Panc1 (cell line): ENCODE measurements at places on chromosomes 16 and 17. TPM values are rescaled to one million over a fixed set of nuclear protein-coding genes. Genes with fewer than 3 reads are reported as not detected.
A peak's percentile ranks its signal among the peaks of the same experiment; 100 is the strongest.

DNA sequence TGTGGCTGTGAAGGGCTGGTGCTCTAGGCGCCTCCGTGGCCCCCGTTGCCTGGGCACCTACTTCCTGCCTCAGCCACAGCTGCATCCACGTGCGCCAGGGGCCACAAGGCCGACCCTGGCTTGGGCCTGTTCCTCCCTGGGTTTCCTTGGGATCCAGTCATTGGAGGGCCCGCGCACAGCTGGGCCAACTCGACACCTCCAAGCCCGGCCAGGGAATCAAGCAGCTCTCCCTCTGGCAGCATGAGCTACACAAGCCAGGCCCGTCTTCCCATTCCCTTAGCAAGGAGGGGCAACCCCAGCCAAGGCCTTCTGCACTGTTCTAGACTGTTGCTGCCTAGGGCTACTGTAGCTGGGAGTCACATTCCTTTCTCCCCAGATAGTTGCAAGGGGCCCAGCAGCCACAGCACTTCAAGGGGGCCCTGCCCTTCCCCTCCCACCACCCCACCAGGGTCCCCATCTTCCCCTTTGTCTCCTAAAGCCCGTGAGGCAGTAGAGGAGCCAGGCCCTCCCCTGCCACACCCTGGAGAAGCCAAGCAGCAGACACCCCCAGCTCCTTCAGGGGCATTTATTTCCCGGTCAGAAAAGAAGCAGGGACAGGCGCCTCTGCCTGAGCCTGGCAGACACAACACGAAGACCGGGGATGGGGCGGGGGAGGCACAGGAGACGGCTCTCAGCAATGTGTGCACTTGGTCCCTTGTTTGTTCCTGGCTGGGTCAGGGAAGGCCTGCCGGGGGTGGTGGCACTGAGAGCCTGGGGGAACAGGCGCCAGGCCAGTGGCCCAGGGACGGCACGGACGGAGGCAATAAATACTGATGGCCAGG lies 3.8 kb downstream of the ARHGDIA start:
- no peaks in the 10 kb centered on the region for H3K27me3 ChIP-seq
- H3K4me1 ChIP-seq, result peaks cover 62% of the 10 kb centered on the region
- H3K4me3 ChIP-seq, result no peak overlapping the region
- peaks cover 9% of the 10 kb centered on the region; the same call in 1 of the 2 replicates for H3K36me3 ChIP-seq
- no peak for DNase-seq
- peak overlapping the region; percentile 90 for H3K27ac ChIP-seq

GRCh38 chr17:67322042-67322787 lies 44.2 kb downstream of the PSMD12 start:
- DNase-seq, result no peak
- no peaks in the 10 kb centered on the region for H3K27me3 ChIP-seq
- no peak overlapping the region for H3K4me3 ChIP-seq
- no peaks in the 10 kb centered on the region for H3K36me3 ChIP-seq

Gene OR1A1
- total RNA-seq, result not detected

- no peaks in the 10 kb centered on the region for H3K4me1 ChIP-seq
- H3K27me3 ChIP-seq, result no peaks in the 10 kb centered on the region
- no peak for DNase-seq
- H3K36me3 ChIP-seq, result no peaks in the 10 kb centered on the region; the same call in 1 of the 2 replicates
Measured at GRCh38 chr16:22317001-22317530, 19.9 kb downstream of the POLR3E start.

DNA sequence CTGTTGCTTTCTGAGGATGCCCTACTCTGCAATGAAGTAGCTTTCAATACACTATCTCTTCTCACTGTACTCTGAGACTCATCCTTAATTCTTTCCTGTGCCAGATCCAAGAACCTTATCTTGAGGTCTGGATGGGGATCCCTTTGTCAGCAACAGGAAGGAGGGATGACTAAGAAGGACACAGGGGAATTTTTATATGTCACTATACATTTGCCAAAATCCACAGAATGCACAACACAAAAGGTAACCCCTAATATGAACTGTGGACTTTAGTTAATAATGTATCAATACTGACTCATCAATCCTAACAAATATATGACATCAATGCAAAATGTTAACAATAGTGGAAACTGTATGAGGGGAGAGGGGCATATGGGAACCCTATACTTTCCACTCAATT lies 4.7 kb upstream of the RBBP6 start:
- no peak overlapping the region for H3K27ac ChIP-seq
- no peaks in the 10 kb centered on the region for H3K36me3 ChIP-seq
- no peak for DNase-seq

Gene CCDC154
- 2.0 TPM for total RNA-seq

GRCh38 chr16:24360936-24361335 lies 104.8 kb downstream of the CACNG3 start:
- peaks cover 20% of the 10 kb centered on the region for H3K27me3 ChIP-seq
- H3K4me1 ChIP-seq, result no peaks in the 10 kb centered on the region
- no peak overlapping the region for H3K4me3 ChIP-seq
- H3K27ac ChIP-seq, result no peak overlapping the region
- H3K36me3 ChIP-seq, result no peaks in the 10 kb centered on the region

DNA sequence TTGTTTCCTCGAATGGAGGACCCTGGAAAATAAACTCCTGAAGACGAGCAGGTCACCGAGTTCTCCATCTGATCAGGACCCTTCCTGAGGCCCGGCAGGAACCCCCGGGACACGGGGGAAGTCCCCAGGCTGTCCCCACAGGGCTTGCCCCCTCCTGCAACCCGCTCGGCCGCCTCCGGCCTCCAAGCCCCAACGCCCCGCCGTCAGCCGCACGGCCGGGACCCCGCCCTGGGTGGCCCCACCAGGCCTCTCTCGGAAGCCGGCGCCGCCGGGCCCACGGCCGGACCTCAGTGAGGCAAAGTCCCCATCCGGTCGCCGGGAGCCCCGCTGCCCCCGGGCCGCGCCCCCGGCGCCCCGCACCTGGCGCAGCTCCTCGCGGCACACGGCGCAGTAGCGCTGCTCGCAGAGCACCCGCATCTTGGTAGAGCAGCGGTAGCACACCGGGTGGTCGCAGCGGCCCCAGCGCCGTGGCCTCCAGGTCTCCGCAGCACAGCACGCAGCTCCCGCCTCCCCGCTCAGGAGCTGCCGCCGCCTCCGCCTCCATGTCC lies 383 bp downstream of the ZNF598 start:
- peak overlapping the region; percentile 94 for H3K4me3 ChIP-seq
- H3K4me1 ChIP-seq, result peaks cover 43% of the 10 kb centered on the region
- DNase-seq, result no peak
- no peaks in the 10 kb centered on the region for H3K27me3 ChIP-seq
- peak overlapping the region; percentile 91 for H3K27ac ChIP-seq
- H3K36me3 ChIP-seq, result no peaks in the 10 kb centered on the region; the same call in 1 of the 2 replicates

GRCh38 chr17:40554646-40555295 lies 10.5 kb downstream of the CCR7 start:
- H3K27me3 ChIP-seq, result 0 out of 2 replicates have a peak, but pooled peaks cover 2% of the 10 kb centered on the region
- H3K36me3 ChIP-seq, result no peaks in the 10 kb centered on the region
- no peaks in the 10 kb centered on the region; the same call in 1 of the 2 replicates for H3K4me1 ChIP-seq
- no peak overlapping the region for H3K4me3 ChIP-seq
- no peak for DNase-seq
- H3K27ac ChIP-seq, result no peak overlapping the region

DNA sequence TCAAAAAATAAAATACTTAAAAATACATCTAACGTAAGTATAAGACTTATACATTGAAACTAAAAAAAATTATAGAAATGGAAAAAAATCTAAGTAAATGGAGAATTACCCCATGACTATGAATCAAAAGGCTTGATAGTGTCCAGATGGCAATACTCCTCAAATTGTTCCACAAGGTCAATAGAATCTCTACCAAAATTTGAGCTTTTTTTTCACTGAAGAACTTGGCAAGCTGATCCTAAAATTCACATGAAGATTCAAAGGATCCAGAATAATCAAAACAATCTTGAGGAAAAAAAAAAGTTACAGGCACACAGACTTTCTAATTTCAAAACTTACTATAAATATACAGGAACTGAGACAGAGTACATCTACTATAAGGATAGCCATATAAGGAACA lies 448.4 kb upstream of the CDH11 start:
- no peak overlapping the region for H3K27ac ChIP-seq
- H3K27me3 ChIP-seq, result no peaks in the 10 kb centered on the region
- DNase-seq, result no peak
- no peaks in the 10 kb centered on the region for H3K36me3 ChIP-seq

Gene GAS2L2
- not detected for total RNA-seq

Gene KLHL10
- total RNA-seq, result not detected
